Jurkat, Clone E6-1 (cell line): ENCODE measurements at places on chromosomes 5 and 9.

- no peak for DNase-seq
Observed at GRCh38 chr5:78541086-78541654, 107.4 kb downstream of the LHFPL2 start.

DNA sequence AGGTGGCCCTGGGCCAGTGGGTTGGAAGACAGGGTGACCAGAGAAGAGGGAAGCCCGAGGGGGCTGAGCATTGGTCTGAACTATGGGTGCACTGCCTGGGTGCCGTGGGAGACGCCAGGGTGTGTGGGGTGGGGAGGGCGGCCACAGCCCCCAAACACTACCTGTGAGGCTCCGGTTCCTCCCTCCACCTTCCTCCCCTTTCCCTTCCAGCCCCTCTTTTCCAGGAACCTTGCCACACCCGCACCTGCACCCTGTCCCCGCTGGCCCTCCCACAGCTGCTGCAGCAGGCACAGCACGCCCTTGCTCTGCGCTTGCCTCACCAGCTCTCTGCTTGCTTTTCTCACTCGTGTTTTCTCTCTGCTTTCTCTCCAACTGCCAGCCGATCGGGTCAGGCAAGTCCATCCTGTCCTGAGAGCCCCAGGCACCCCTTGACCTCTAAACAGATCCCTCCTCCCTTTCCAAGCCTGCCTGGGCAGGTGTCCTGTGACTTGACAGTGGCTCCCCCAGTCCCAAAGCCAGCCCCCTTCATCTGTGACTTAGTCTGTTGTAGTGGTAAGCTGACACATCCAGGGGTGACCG, 193.7 kb downstream of the MSX2 start:
- no peak for DNase-seq

GRCh38 chr9:100884518-100884917, 144.0 kb upstream of the PLPPR1 start:
- no peak for DNase-seq

DNA sequence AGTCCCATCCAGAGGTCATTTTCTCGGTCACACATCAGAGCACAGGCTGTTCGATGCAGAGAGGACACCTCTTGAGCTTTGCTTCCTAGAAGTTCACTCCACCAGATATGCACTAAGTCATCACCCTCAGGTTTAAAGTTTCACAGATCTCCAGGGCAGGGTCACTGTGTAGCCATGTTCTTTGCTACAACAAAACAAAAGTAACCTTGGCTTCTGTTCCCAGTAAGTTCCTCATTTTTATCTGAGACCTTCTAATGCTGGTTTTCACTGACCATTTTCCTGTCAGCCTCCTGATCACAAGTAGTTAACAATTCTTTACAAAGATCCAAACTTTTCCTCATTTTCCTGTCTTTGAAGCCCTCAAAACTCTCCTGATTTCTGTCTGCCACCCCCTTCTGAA, 97.5 kb upstream of the CTSV start:
- DNase-seq, result no peak

DNA sequence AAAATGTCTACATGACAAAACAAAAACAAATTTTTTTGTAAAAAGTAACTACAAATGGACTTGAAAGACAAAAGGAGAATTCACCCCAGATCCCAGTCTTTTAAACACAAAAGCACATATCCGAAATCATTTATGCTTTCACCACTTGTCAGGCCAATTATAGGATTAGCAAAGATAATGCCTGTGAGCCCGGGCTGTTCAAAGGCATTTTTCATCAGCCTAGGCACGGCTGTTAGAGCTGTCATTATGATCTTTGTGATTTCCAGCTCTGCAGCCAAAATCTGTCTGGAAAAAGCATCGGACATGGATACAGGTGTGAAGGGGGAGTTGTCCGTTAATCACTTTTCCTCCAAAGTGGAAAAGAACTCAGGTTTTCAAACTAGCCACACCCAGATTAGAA, 23.6 kb upstream of the RAB14 start:
- no peak for DNase-seq

DNA sequence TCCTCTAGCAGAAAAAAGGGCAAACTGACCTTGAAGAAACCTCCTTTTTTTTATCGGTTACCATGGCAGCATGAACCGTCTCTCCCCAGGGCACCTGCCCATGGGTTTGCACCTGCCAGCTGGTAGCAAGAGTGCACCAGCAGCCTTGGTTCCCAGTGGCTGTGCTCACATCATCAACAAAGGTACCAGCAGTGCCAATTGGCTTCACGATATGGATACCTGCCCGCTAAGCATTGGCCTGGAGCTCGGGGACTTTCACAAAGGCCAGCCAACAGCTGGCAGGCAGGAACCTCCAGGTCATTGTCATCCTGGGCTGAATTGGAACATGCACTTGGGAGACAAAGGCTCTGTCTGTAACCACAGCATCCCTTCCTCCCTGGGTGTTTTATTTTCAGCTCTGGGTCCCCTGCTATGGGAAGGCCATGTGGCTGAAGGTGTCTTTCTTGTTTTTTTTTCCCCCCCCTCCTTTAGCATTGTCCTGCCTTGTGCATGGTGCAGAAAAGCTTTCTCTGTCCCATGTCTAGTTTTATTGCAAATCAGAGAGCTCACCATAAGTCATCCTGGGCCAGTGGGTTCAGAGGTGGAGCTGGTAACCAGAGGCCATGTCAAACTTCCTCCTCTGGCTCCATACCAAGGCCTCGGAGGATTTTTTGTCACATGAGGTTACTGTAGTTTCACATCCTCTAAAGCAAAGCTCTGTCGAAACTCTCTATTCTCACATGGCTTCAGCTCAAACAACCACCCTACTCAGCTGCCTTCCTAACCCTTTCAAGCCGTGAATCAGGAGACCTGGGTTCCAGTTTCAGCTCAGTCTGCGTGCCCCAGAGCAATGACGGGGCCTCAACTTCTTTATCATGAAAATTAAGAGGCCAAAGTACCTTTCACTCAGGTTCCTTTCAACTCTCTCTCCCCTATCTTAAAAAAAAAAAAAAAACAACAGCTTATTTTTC, 145.5 kb upstream of the MAP3K1 start:
- DNase-seq, result peak; percentile 9

DNA sequence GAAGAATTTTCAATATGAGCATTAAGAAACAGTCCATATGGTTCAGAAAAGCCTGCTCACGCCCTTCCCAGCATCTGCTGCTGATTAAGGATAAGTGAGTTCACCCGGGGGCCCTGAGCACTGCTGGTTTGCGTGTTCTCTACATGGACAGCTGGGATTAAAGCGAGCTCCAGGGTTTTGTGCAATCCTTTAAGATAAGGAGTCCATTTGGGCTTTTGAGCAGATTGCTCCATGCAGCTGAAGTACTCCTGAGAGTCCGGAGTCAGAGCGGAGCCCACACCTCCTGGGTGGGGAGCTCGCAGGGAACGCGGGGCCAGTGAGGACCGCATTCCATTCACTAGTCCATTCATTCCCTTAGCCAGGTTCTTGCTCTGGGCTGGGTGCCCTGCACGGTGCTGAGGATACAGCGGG, 149.3 kb upstream of the COL5A1 start:
- DNase-seq, result no peak

GRCh38 chr5:136466041-136466415, 100.7 kb upstream of the TRPC7 start:
- DNase-seq, result no peak

- no peak for DNase-seq
Observed at GRCh38 chr5:93675460-93676450, 65.6 kb downstream of the POU5F2 start.

- DNase-seq, result no peak
Observed at GRCh38 chr5:72511366-72511765, 4.2 kb upstream of the ZNF366 start.

GRCh38 chr9:10059044-10059443, 553.8 kb downstream of the PTPRD start:
- DNase-seq, result no peak

- DNase-seq, result no peak
Observed at GRCh38 chr5:77921094-77921768, 145.1 kb upstream of the TBCA start.

DNA sequence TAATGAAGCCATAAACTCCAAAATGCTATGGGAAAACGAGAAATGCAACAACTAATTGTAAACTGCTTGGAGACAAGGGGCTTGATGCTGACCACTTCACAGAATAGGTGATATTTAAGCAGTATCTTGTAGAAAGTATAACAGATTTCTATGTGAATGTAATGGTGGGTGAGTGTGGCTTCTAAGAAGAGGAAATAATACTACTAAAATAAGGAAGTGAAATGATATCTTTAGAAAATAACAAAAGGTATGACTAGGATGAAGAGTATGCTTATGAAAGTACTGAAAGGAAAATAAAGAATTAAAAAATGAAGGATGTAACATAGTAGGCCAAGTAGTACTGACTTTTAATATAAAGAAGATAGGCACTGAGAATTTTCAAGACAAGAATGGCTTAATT, 94.2 kb downstream of the AGTPBP1 start:
- DNase-seq, result no peak

GRCh38 chr9:16579872-16580432, 290.5 kb downstream of the BNC2 start:
- no peak for DNase-seq

GRCh38 chr5:124952566-124952965, 206.1 kb upstream of the ZNF608 start:
- no peak for DNase-seq

DNA sequence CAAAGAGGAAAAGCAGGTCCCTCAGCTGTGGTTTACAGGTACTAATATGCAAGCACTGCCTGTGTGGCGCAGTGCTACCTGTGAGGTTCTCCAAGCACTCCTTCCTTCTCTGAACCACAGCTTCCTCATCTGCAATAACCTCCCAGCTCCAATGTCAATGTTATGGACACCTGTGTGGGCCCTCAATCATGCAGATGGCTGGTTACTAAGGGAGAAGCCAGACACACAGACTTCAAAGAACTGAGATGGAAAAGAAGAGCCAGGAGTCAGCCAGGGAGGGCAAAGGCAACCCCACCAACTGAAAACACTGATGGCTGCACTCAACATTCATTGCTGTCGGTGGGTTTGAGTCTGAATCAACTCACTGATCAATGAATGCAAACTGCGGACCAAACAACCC, 77.7 kb downstream of the NR6A1 start:
- DNase-seq, result peak; percentile 35

GRCh38 chr5:170844651-170845050, 17.2 kb upstream of the RANBP17 start:
- DNase-seq, result no peak

DNA sequence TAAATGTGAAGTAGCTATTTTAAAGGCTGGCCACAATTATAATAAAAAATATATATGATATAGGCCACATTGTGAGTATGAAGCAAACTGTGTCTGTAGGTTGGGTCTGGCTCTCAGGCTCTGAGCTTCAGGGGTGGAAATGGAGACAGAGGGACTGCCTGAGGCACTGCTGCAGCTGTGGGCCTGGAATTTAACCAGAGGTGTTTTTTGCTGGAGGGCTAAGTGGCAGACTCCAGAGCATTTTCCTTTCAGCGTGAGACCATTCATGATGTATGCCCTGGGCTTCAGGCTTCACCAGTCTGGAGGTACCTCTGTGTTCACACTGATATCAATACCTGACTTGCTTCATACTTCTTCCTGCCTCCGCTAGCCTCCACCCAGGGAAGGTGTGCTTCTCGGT, 64.9 kb upstream of the IL12B start:
- no peak for DNase-seq

DNA sequence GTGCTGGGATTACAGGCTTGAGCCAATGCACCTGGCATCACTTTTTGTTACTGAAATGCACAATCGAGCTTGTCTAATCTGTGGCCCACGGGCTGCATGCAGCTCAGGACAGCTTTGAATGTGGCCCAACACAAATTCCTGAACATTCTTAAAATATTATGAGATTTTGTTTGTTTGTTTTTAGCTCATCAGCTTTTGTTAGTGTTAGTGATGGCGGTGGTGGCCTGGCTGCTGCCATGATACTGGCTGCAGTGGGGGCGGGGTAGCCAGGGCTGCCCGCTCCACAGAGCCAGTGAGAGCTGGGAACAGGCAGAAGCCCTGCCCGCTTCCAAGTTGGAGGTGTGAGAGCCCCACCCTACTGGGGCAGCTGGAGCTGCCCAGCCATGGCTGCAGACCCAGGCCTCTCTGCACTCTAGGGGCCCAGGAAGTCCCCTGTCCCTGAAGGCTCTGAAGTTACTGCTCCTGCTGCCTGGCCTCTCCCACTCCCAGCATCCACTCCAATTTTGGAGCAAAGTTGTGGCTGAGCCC, 76.6 kb upstream of the SHB start:
- no peak for DNase-seq

GRCh38 chr9:2567922-2568321, 53.7 kb upstream of the VLDLR start:
- DNase-seq, result no peak

DNA sequence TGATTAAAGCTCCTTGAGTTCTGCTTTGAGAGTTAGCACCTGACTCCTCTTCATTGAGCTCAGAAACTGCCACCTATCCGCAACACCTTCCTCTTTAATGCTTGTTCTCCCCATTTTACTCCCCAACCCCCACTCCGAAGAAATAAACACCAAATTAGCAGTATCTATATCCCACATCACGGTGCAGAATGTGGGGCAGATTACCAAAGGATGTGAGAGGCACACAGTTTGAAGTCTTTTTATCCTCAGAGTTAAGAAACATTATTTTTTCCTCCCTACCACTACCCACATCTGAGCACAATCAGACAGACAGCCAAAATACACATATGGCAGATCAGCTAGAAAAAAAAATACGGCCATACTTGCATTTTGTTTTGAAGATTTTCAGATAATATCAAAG, 26.1 kb upstream of the IL7R start:
- peak; percentile 92 for DNase-seq

DNA sequence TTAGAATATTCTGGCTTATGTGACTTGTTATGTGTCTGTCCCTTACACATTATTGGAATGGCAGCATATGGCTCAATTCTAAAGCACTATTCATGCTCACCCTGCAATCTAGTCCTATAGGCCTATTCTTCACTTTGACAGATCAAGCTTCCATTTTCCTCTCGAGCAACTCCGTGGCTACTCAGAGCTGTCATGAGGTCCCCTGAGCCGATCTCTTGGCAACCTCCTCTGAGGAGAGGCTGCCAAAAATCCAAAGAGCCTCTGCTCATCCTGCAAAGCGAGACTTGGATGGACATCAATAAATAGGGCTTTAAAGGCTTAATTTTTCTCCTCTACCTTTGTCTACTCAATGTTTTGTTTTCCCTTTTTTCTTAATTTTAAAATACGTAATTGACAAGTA, 163.8 kb downstream of the GABRB2 start:
- no peak for DNase-seq
